ENCODE measurements at places on chromosomes 3 and 15. TPM values are rescaled to one million over a fixed set of nuclear protein-coding genes. Genes with fewer than 3 reads are reported as not detected.

DNA sequence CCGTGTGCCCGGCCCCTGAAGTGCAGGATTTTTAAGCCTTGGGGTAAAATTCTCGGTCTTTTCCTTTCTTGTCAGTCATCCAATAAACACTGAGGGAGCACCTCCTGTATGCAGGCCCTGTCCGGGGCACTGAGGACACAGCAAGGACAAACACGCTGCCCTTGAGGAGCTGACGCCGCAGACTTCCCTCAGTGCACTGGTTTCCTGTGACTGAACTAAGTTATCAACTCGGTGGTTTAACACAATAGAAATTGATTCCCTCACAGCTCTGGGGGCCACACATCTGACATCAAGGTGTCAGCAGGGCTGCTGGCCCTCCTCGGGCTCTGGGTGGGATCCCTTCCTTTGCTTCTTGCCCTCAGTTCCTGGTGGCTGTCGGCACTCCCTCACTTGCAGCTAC, 65.1 kb downstream of the ZNF445 start:
- DNase-seq, result no peak

DNA sequence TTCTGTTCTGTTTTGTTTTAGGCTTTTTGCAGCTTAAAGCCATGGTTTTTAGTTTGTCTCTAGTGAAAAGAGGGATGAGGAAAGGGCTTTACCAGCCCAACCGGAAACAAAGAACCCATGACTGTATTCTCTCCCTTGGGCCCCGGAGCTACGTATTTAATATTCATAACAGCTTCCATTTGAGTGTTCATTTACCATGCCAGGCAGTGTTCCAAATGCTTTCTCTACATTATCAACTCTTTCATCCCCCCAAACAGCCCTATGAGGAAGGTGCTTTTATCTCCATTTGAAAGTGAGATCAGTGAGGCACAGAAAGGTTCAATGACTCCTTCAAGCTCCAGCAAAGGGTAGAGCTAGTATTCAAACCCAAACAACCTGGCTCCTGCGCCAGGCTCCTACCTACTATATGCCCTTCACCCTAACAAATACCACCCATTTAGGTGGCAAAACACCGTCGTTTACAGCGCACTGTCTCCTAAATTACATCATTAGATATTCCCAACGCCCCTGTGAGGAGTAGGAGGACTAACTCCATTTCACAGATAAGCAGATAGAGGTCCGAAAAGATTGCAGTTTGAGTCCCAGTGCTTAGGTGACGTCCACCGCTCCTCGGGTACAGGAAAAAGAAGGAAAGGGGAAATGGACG, 27.9 kb downstream of the GTPBP8 start:
- DNase-seq, result no peak

DNA sequence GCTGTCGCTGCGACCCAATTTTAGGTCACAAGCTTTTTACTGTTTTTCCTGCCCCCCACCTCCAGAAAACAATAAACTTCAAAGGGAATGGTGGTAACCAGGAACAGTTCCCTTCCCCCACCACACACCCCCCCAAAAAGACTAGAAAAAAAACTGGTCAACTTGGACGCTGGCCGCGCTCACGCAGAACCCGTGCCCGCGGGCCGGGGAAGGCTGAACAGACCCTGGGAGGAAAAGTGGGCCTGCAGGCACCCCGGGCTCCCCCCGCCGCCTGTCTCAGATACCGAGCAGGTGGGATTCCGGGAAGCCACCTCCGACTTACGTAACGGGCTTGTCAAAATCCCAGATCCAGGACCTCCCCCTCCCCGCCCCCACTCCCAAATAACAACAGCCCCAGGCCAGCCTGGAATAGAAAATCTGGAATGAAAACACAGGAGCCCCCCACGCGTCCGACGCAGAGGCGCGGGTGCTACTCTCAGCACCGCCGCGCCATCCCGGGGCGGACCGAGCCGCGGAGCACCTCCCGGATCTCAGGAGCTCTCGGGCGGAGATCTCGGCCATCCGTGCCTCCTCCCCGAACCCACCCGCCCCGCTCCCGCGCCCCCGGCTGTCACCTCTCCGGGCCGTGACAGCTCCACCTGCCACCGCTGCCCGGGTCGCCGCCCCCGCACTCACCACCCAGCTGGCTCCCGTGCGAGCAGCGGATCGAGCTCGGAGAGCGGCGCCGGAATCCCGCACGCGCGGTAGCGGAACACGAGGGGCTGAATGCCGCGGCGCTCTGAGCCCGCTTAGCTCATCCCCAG, 557 bp downstream of the DENND4A start:
- DNase-seq, result no peak

The ADGRG7 gene
- total RNA-seq, result not detected

DNA sequence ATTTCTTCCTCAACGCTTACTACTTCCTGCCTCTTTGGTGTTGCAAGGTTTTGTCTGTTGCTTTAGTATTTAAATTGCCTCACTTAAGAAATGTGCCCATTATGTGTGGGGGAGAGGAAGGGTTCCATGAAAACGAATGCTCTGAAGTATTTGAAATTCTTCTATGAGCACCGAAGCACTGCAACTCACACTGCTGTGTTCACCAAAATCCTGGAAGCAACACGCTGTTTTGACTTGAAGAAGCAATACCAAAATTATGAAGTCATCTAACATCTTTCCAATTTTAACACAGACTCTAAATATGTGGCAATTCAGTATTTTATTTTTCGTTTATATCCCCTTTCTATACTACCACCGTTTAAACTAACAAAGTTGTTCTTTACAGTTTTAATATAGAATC, 101.5 kb downstream of the RBMS3 start:
- no peak for DNase-seq

DNA sequence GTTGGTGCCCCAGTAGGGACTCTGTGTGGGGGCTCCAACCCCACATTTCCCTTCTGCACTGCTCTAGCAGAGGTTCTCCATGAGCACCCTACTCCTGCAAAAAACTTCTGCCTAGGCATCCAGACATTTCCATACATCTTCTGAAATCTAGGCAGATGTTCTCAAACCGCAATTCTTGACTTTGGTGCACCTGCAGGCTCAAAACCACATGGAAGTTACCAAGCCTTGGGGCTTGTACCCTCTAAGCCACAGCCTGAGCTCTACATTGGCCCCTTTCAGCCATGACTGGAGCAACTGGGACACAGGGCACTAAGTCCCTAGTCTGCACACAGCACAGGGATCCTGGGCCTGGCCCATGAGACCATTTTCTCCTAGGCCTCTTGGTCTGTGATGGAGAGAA, 66.5 kb upstream of the VGLL3 start:
- DNase-seq, result no peak

The ISLR2 gene
- 2.9 TPM for total RNA-seq

The RPS27L gene
- 221 TPM for total RNA-seq

- peak; percentile 77 for DNase-seq
Observed at GRCh38 chr3:28575746-28576613, 227.4 kb upstream of the AZI2 start.

- DNase-seq, result no peak
Observed at GRCh38 chr15:80929689-80930088, 59.9 kb downstream of the MESD start.

The CEP19 gene
- 2.1 TPM for total RNA-seq

- DNase-seq, result no peak
Observed at GRCh38 chr15:41474941-41475340, 18.7 kb upstream of the ITPKA start.

The HES1 gene
- 36.7 TPM for total RNA-seq

- no peak for DNase-seq
Observed at GRCh38 chr3:128385080-128385832, 81.4 kb downstream of the DNAJB8 start.

GRCh38 chr3:195186041-195186709, 84.8 kb downstream of the XXYLT1 start:
- no peak for DNase-seq
